IPS-NIHi11 (cell line): ENCODE measurements at places on chromosomes 11 and 22.

GRCh38 chr11:68473693-68474092 lies 13.1 kb downstream of the PPP6R3 start:
- DNase-seq, result no peak

DNA sequence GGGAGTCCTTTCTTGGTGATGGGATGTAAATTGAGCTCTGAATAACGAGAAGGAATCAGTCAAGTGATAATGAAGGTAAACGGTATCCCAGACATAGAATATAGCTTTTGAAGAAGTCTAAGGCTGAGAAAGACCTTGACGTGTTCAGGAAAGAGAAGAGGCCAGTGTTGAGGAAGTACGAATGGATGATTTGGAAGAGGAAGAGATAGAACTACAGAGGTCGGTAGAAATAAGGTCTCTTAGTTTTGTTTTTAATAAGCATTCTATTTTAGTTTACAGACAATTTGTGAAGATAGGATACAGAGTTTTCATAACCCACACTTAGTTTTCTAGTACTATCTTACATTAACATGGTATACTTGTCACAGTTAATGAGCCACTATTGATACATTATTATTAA lies 1598.1 kb downstream of the FAM181B start:
- DNase-seq, result no peak

DNA sequence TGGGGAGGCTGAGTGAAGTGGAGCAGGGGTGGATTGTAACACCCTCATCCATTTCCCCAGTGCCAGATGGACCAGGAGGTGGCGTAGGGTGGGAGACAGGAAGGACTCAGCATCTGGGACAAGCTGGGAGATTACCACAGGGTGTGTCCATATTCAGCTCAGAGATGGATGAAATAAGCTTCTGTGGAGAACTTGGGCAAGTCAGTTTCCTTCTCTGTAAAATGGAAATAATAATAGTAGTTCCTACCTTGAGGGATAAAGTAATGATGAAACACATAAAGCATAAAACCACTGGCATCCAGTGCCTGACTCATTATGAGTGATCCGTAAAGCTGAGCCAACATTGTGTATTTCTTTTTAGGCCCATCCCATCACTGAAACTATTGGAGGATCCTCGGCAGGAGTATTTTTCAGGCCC lies 607 bp upstream of the ROBO4 start:
- DNase-seq, result no peak

DNA sequence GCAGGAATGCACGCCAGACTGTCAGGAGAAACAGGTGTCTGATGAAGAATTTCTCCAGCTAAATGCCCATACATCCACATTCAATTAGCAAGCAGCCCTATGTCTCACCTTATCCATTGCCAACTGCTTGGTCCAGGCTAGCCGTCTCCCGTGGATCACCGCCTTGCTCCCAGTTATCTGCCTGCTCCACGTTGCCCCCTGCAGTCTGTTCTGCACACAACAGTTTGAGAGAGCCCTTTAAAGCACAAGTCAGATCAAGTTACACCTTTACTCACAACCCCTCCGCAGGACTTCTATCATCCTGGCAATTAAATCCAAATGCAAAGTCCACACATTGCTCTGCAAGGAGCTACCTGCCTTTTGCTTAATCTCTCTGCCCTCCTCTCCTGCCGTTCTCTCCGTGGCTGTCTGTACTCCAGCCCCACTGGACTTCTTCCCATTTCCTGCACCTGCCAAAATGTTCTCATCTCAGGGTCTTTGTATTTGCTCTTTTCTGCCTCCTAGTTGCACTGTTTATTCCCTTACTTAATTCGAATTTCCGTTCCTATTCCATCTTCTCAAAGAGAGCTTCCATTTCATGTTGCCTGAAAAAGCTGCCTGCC lies 185.3 kb upstream of the LARGE1 start:
- peak; percentile 68 for DNase-seq

DNA sequence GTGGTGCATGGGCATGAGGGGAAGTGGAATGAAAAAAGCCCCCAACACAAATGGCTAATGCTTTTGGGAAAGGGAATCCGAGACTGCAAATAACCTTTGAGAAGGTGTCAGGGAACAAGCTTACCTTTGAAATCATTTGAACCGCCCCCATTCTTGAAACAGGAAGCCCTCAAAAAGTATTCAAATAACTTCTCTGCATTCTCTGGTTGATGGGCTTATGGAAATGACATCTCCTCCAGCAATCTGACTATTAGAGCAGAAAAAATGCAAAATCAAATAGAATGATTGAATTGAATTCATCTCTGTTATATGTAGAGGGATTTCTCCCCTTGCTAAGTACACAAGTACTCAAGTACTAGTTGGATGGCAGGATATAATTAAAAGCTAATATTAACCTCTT lies 409.9 kb downstream of the TMEM135 start:
- DNase-seq, result no peak
